Activated CD4-positive, alpha-beta T cell treated with anti-CD3 and anti-CD28 coated beads, Interleukin-2, amount 10 ng/mL, durations not matched to agents 7 days and 5 days (primary cell): ENCODE measurements at places on chromosomes 3 and 15.

DNA sequence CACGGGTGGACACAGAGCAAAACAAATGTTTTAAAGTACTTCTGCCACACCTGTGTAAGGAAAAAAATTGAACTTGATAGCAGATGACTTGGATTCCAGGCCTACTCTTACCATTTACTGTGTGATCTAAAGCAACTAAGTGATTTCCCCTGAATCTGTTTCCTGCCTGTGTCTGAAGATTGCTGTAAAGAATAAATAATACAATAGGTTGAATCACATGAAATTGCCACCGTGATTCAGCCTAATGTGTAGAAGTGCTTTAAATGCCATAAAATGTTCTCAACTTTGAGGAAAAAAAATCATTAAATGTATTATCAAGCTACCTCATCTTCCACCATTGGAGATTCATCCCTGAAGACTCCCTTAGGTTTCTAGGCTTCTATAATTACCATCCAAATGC is 27.6 kb upstream of the NUDT16 start:
- DNase-seq: no peak

GRCh38 chr3:42807929-42808328 is 1.3 kb upstream of the ACKR2 start:
- DNase-seq: no peak

GRCh38 chr15:88949734-88950400 is 36.7 kb upstream of the MFGE8 start:
- DNase-seq: no peak

GRCh38 chr3:59810606-59811005 is 760.8 kb upstream of the CFAP20DC start:
- DNase-seq: no peak

DNA sequence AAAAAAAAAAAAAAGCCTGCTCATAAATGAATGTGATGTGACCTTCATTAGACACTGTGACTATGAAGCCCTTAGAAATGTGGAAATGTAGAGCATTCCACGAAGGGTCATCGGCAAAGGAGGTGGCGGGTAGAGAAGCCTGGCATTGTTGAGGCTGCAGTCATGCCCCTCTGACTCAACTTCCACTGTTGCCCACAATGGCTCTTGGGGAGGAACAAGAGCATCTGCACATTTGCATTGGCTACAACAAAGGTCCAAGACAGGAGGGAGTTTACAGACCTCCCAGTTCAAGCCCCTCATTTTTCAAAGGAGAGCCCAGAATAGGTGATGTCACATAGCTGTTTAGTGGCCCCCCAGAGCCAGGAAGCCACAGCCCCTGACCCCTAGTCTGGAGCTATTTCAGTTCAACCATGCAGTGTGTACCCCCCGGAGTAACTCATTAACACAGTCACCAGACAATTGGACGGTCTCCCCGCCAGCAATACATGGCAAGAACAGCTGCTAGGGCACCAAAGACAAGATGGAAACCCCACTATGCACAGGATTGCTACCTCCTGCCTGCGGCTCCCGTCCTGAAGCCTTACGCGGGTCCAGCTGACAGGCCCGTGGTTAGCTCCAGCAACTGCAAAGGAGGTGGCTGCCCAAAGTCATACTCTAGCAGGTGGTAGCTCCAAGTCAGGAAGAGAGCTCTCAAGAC is 56.2 kb downstream of the SH3BP5 start:
- no peak for DNase-seq

DNA sequence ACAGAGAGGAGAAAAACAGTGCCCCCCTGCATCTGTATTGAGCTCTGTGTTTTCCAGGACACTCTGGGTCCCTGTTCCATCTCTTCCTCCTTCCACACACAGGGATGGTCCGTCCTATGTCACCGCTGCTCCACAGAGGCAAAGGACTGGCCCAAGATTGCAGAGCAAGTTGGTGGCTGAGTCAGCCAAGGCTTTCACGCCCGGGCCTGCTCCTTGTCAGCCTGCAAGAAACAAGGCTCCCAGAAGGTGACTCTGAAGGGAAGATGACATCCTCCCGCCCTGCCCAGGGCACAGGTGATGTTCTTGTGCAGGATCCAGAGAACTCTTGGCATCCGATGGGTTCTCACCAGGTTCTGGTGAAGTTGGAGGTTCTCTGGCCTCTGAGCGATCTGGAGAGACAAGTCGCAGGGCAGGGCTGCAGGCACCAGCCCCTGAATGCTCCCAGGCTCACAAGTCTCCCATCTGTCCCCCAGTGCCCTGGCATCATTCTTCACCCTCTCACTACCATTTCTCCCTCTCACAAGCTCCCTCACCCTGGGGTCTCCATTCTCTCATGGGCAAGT is 138.6 kb downstream of the MEGF11 start:
- DNase-seq: no peak

DNA sequence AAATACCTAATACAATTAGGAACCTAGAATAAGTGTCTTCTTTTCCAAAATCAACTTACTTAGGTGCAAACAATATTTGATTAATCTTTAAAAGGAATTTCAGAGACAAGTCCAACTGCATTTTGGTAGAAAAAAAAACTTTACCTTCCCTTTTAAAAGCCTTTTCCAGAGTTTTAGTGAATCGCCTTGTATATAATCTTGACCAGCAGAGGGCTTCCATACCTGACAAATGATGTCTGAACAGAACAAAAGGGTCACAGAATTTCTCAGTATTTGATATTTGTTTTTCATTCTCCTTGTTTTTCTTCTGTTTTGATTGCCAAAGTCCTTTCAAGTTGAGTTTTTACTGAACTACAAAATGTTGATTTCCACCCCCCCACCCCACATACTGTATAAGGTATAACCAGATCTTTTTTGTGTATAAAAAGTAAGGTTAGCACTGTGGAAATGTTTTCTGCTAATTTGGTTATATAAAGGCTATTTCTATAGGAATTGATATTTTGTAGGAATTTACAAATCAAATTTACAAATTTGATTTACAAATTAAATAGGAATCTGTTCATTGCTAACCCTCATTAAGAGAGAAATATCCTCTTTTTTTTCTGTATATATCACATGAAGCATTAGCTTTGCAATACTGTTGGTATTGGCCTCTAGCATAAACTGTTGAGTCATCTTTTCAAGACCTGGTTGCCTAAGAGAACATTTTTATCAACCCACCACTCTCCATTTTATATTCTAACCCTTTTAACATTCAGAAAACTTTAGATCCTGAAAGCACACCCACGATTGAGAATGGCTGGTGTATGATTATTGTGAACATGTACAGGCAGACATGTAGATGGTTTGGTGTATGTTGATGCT is 464.1 kb upstream of the RARB start:
- no peak for DNase-seq

DNA sequence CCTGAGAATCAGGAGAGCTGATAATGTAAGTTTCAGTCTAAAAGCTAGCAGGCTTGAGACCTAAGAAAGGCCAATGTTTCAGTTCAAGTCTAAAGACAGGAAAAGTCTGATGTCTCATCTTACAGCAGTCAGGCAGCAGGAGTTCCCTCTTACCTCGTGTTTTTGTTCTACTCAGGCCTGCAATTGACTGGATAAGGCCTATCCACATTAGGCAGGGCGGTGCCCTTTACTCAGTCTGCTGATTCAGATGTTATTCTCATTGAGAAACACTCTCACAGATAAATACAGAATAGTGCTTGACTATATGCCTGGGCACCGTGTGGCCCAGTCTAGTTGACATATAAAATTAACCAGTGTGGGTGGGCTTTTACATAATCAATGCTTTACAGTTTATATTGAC is 122.4 kb downstream of the NR1D2 start:
- no peak for DNase-seq

GRCh38 chr3:126275620-126275904 is 81.6 kb downstream of the KLF15 start:
- DNase-seq: no peak

GRCh38 chr3:159791336-159791735 is 197.3 kb upstream of the IL12A start:
- DNase-seq: no peak

DNA sequence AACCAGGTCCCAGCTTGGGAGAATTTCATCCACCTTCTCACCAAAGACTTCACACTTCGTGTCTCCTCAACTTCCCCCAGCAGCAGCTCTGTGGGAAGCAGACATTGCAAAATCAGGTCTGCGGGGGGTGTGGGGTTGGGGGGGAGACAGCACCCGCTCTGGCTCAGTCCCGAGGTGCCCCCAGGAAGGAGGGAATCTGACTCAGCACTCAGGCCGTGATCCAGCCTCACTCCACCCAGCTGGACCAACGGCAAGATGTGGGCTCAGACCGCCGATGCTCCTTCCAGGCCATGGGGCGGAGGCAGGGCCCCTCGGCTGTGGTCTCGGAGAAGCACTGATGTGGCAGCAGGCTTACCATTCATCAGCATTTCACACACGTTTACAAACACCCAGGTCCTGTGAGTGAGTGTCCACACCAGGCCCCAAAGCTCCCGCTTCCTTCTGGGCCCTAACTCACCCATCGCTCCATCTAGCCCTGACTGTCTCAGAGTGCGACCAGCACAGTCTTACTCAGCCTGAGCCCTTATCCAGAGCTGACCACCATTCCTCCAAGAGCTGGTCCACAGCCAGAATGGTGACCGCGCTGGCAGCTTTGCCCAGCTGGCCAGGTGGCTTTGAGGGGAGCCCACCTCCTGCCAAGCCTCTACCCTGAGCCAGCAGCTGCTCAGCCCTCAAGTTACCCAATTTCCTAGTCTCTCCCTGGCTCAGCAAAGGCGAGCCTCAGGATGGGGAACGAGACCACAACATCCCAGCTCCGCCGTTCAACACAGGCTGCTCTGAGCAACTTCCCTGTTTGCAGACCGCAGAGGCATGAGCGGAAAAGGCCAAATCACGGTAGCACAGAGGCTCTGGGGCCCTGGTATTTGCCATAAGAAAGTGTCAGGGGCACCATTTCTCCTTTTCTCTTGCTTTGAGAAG is 3.3 kb downstream of the STAB1 start:
- no peak for DNase-seq

GRCh38 chr3:73664389-73664788 is 39.6 kb upstream of the PDZRN3 start:
- DNase-seq: no peak

GRCh38 chr15:65402961-65403360 is 19.8 kb downstream of the IGDCC4 start:
- no peak for DNase-seq

DNA sequence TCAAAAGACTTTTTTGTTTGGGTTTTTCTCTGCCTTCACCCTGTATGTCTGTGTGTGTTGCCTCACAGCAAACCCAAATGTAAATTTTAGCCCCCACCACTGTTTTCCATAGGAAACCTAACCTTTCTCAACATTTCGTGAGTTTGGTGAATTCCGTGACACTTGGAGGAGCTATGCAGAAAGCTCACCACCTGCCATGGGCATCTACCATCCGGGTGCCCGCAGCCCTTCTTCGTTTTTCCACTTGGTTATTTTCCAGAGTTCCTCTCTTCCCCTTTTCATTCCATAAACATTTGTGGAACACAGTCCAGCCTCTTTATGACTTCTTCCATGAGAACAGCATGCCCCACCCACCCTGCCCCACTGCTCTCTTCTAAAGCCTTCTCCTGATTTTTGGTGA is 31.3 kb downstream of the TMEM158 start:
- DNase-seq: no peak

DNA sequence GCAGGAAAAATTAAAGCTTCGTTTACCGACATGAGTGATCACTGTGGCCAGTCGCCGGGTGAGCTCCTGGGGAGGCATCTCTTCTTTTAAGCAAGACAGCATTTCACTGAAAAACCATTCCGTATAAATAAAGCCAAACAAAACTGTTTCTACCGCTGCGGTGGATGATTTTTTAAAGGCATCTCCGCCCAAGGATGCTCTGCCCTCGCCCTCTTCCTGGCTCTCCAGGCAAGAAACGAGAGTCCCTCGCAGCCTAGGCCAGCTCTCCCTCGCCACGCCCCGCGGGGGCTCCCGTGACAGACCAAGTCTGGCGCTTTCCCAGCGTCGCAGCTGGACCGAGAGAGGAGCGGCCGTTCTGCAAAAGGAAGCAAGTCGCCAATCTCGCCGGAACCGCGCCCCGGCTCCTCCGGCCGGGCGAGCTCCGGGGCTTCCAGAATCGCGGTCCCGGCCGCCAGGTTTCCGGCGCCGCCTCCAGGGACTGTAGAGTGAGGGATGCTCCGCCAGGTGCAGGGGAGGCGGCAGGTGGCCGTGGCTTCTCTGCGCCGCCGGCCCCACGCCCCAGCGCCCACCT is 458 bp downstream of the MCF2L2 start:
- peak; percentile 40 for DNase-seq

DNA sequence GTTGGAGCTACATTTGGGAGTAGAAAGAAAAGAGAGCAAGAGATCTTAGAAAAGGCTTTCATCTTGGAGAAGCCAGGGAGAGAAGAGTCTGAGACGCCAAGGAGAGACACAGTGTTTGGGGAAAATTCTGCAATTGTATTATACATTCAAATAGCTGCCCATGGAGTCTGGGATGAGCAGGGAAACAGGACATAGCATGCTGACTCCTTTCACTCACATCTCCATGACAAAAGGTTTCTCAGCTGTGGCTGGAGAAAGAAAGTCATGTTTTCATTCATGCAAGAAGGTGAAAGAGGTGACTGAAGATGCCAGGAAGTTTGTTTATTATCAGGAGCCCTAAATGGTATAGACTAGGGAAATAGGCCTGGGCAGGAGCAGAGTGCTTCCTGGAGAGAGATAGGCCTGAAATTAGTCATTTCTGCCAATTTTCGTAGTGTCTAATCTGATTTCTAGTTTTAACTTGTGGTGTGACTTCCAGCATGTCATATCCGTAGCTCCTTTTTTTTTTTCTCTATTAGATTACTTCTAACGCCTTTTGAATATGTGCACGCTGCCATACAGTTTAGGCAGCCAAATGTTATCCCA is 34.1 kb downstream of the ACP3 start:
- no peak for DNase-seq

- DNase-seq: no peak
Observed at GRCh38 chr3:185365291-185366073, 2.5 kb downstream of the MAP3K13 start.

- DNase-seq: no peak
Observed at GRCh38 chr3:141060327-141060726, 9.2 kb downstream of the SPSB4 start.

DNA sequence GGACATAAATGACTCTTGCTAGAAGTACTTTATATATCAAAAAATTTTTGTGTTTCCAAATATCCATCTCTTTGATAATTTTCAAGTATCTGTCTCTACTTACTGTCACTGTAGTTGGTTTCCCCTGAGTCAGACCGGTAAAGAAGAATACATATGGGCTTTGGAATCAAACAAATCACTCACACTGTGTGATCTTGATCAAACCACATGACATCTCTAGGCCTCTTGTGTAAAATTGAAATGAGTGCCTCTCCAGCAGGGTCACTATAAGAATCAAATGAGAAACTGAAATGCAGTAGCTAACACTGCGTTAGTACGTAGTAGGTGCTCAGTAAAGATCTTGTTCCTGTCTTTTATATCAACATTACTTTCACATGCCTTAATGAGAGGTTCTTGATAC is 314.6 kb upstream of the STT3B start:
- no peak for DNase-seq

GRCh38 chr3:184004476-184004875 is 13.2 kb downstream of the ABCC5 start:
- no peak for DNase-seq

GRCh38 chr15:66630801-66631351 is 65.1 kb upstream of the LCTL start:
- DNase-seq: no peak

DNA sequence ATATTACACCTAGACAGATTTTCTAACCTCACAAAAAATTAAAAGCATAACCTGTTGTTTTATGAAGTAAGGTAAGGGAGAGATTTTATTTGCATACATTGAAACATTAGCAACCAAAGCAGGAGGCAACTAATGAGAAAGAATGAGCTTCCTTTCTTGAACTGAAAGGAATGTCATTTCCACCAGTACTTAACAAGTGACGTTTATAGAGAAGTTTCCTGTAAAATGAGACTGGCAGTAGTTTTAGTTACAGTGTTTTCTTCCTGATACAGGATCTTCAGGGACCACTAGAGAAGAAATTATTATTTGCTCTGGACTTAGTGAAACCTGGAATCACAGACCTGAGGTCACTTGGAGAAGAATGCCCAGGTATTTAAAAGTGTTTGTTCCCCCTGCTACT is 27.4 kb upstream of the FRMD5 start:
- no peak for DNase-seq
